ENCODE measurements at places on chromosomes 16 and 17. TPM values are rescaled to one million over a fixed set of nuclear protein-coding genes. Genes with fewer than 3 reads are reported as not detected.

MMP2 gene
- not detected for total RNA-seq

LPO gene
- total RNA-seq, result not detected

KRT16 gene
- not detected for total RNA-seq

KCNAB3 gene
- total RNA-seq, result 10.0 TPM

NACA2 gene
- total RNA-seq, result not detected

SULT1A4 gene
- 9.0 TPM for total RNA-seq

KPNA2 gene
- total RNA-seq, result 170 TPM

GRIN2A gene
- total RNA-seq, result not detected

MPP2 gene
- not detected for total RNA-seq

HSPB9 gene
- 0.29 TPM for total RNA-seq

PRR35 gene
- not detected for total RNA-seq

TPSG1 gene
- not detected for total RNA-seq

DNA sequence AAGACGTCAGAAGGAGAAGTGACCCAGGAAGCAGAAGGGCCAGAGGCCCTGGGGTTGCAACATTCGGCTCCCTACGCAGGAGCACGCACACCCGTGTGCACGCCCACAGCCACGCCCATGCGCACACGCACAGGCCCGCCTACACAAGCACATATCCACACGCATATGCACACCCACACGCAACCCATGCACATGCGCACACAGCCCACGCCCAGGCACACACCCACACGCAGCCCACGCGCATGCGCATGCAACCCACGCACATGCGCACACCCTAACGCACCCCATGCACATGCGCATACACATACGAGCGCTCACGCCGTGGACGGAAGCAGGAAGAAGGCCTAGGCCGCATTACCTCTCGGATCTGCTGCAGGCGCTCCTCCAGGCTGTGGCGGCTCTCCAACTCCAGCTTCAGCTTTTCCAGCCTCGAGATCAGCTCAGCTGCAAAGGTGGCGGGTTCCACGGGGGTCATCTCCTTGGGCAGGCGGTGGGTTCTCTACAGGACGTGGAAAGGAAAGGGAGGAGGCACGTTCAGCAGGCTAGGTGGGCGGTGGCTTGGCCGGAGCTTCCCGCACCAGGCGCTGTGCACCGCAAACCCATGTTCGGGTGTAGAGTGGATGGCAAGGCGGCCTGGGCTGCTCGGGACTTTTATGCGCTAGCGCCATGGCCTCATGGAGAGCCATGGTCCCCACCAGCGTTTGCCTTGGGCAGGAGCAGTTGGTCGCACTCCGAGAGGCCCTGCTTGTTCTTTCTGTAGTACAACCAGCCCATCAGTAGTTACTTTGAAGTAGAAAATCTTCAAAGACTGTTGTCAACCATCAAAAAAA, 23.4 kb downstream of the AXIN2 start:
- DNase-seq, result no peak

DNA sequence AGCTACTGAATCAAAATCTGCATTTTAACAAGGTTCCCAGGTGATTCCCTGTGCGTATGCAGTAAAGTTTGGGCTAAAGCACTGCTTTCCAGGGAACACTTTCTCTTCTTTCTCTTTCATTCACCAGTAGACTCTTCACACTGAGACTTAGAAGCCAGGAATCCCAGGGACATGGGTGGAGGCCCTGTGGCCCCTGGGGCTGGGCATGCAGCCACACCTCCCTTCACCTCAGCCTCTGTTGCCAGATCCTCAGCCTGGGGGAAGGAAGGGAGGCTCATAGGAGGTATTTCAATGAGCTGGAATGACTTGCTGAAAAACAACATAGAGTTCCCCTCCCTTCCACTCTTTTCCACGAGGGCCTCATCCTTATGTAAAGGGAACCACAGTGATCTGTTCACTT, 1.2 kb downstream of the G6PC3 start:
- DNase-seq, result no peak

DNA sequence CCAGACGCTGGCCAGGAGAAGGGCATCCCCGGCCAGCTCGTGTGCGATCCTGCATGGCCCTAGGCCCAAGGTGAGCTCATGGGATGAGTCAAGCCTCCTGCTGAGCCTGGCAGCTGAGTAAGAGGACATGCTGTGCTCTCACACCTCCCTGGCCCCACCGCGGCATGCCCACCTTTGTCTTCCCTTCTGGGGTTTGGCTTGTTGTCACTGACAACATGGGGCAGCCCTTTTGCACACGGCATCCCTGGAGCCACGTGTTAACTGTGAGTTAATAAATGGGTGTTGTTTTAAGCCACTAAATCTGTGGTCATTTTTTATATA, 8.9 kb upstream of the TNS4 start:
- DNase-seq, result no peak

DNA sequence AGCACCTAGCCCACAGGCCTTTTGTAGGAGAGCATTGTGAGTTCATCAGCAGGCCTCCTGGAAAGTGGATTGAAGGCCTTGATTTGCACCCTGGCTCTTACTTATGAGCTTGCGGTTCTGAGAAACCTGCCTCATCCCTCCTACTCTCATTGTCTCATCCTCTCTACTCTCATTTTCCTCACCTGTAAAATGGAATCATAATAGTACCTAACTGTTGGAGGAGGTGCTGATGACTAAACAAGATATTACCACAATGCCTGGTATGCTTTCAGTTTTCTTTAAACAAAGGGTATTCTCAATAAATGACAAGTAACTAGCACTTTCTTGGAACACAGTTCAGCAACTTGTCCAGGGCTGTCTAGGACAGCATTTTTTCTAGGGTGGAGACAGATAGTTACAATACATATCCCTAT, 243.1 kb upstream of the MAF start:
- no peak for DNase-seq

GRCh38 chr17:36069136-36069535, 5.1 kb downstream of the CCL18 start:
- DNase-seq, result no peak

DNA sequence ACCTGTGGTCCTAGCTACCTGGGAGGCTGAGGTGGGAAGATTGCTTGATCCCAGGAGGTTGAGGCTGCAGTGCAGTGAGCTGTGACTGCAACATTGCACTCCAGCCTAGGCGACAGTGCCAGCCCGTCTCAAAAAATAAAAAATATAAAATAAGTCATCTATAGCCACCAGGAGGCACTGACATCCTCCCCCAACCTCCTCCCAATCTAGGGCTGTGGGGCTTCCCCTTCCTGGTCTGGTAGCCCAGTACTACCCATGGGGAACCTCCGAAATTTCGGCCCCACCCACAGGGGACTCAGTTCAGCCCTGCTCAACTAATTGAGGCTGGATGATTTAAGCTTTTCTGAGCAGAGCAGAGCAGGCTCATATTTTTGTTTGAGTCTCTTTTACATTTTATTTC, 3.2 kb downstream of the ZSCAN10 start:
- peak; percentile 86 for DNase-seq

DNA sequence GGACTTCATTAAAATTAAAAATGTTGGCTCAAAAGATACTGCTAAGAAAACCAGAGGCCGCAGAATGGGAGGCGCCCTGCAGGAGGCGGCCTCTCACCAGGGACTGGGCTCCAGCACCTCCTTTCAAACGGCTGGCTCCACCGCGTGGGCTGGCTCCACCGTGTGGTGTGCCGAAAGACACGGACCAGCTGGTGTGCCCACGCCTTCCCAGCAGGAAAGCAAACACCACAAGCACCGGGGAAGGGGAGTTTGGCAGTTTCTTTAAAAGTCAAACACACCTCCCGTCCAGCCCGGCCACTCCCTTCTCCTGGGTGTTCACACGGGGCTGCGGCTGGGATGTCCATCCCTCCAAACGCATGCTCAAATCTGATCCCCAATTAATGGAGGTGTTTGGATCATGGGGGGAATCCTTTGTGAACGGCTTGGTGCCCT, 13.9 kb downstream of the HAGH start:
- DNase-seq, result peak; percentile 67

DNA sequence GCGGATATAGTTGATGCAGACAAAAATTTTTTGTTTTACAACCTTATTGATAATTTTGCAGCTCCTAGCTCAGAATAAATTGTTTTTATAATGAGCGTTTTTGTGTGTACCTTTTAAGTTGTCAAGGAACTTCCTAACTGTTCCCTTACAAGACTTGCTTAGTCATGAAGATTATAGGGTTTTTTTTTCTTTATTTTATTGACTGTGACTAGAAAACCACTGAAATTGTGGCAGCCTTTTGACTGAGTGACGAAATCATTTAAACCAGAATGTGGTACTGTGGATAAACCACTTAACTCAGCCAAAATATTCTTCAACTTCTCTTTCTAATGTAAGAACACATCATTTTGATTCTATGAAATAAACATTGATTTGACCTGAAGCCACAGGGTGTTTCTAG, 40.8 kb upstream of the VPS4A start:
- no peak for DNase-seq

DNA sequence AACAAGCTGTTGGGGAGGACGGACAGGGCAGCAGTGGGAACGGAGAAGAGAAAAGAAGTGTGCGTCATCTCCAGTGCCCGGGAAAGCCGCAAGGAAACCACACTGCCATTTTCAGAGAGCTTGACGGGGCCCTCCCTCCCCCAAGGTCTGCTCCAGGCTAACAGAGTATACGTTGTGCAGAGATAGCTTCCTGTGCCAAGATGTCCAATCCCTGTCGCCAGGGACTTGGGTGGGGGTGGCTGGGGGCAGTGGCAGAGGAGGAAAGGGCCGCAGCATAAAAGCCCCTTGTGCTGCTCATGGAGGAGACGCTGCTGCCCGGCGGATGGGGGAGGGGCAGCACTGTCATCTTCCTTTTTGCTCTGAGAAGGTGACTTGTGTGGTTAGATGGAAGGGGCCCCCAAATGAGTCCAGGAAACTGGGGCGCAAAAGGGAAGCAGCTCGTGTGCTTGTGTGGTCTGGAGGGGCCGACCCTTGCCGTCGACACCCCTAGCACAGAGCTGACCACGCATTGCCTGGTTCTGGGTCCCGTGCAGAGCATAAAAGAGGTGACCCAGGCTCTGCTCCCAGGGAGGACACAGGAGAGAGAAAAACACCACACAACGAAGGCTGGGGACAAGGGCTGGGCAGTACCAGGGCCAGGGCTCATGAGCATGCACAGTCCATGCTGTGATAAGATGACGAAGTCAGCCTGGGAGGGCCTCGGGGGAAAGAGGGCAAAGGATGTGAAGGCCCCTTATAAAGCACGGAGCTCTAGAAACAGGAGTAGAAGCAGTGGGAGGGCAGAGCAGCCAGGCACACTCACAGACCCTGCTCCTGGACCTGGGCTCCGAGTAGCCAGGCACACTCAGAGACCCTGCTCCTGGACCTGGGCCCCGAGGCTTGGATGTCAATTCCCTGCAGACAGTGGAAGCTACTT, 372.7 kb downstream of the SLC39A11 start:
- no peak for DNase-seq

GRCh38 chr17:1004769-1005295, 7.9 kb downstream of the TIMM22 start:
- DNase-seq, result no peak

GRCh38 chr17:66373944-66374817, 71.8 kb downstream of the PRKCA start:
- no peak for DNase-seq

DNA sequence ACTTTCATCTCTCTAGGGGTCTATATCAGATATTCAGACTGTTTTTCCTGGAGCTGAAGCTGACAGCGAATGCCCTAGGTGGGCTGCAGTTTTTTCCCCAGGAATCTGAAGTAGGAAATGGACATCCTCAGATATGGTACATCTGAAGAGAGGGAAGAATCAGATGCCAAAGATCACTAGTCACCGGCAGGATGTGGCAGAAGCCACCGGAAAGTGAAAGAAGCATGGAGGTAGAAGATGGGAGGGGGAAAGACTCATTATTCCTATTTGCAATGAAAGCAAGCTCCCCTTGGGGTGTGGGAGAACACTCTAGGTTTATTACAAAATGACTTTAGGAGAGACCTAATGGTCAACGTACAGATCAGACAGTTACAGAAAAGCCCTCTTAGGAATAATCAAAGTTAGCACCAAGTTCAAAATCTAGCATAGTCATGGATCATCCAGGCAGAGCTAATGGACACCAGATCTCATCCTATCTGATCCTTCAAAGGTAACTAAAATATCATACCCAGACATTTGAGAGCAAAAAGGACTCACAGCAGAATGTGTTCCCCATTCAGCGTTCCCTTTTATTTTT, 110.7 kb downstream of the HS3ST3A1 start:
- no peak for DNase-seq

DNA sequence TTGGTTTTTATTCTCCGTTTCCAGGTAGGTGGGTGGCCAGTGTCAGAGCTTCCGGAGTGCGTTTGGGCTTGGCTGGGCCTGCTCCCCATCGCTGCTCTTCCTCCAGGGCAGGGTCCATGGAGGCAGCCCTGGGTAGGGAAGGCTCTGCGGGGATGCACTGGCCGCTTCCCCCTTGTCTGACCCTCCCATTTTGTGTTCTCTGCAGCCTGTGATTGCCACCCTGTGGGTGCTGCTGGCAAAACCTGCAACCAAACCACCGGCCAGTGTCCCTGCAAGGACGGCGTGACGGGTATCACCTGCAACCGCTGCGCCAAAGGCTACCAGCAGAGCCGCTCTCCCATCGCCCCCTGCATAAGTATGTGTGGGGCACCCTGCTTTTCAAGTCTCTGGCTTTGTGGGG, 158.3 kb downstream of the NTN1 start:
- no peak for DNase-seq

DNA sequence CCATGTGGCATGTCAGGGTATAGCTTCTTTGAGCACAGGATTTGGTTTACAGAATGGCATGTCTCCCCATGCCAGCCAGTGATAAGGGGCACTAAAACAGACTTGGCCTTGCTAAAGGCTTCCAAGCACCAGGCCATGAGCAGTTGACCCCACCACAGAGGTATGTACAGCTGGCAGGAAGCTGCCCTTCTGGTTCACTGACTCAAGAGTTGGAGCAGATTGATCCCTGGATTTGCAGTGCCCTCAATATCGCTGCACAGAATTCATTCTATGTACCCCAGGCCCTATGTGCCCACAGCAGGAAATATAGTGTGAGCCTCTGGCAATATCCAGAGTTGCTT, 24.3 kb downstream of the HLF start:
- DNase-seq, result no peak

DNA sequence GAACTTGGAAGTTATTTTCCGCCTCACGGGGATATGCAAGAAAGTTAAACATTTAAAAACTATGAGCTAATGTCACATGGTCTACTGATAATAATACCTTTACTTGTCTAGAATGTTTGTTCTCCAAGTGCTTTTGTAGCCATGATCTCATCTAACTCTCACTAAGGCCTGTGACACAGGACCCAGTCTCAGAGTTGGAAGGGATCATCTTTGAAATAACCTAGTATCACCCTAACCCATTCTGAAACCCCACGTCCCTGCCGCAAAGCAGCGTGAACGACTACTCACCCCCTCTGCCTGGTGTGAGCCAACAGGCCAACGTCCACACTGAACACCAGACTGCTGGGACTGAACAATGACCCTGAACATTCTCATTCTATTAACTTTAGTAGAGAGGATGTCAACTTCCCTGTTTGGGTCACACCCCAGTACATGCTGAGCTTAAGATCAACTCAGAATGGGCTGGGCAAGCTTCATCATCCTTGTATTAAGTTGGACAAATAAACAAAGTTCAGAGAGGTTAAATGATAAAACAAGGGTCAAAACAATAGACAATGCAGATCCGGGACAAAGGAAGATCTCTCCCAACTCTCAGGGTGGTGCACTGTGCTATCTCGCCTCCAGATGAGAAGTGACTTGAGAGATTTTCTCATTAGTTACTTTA, 54.8 kb upstream of the BCAR1 start:
- no peak for DNase-seq

GRCh38 chr16:80200079-80200478, 340.7 kb upstream of the DYNLRB2 start:
- no peak for DNase-seq

- DNase-seq, result no peak
Observed at GRCh38 chr17:72185564-72185963, 64.7 kb downstream of the SOX9 start.

GRCh38 chr17:67482764-67483163, 105.7 kb downstream of the PITPNC1 start:
- DNase-seq, result no peak

GRCh38 chr16:88055356-88055755, 104.1 kb downstream of the BANP start:
- no peak for DNase-seq

Data from Karpas-422 (cell line).